ENCODE measurements at places on chromosomes 4 and X.

DNA sequence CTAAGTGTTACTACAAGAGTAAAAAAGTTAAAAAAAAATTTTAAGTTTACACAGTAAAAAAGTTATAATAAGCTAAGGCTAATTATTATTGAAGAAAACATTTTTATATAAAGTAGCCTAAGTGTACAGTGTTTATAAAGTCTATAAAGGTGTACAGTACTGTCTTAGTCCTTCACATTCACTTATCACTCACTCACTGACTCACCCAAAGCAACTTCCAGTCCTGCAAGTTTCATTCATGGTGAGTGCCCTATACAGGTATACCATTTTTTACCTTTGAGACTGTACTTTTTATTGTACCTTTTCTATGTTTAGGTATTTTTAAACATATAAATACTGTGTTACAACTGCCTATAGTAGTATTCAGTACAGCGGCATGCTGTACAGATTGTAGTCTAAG lies 74.2 kb downstream of the TMEM165 start:
- no peak for DNase-seq

DNA sequence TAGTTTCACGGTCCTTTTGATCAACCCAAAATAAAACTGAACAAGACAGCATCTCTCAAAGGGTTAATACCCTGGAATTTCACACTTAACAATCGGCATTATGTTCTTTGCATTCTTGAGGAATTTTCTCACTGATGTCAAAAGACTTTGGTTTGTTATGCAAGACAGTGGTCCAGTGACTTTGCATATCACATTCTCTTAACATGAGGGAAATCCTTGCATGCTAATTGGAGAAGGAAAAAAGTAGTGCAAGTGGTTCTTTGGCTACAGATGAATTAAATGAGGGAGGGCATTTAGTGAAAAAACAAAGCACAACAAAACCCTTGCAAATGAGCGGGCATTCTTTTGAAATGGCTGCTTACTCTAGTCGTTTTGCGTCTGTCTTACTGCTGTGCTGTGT lies 105.1 kb upstream of the LIMCH1 start:
- DNase-seq = no peak

DNA sequence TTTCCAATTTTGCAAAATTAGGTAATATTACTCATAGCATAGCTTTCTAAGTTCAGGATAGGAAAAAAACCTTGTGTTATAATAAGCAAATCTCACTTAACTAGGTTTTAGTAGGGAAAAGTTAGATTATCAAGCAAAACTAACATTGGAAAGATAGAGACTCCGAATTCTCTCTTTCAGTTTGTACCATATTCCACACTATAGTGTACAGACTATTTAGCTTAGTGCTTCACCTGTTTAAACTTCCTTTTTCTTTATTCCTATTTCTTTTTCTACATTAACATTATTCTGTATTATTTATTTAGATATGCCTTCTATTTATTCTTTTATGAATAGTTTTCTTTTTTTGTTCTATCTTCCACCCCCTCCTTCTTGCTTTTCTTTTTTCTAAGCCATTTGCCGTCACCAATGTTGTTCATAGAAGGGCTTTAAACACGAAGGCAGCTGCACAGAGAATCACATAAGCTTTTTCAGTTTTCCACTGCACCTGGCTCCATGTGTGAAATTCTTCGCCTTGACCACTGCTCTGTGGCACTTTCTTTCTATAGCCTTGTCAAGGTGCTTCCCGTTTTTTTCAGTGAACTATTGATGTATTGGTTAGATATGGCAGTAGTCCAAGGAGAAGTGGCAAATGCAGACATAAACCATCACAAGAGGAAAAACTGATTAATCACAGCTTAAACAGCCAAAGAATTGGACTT lies 8.5 kb downstream of the PCDH10 start:
- DNase-seq = no peak

DNA sequence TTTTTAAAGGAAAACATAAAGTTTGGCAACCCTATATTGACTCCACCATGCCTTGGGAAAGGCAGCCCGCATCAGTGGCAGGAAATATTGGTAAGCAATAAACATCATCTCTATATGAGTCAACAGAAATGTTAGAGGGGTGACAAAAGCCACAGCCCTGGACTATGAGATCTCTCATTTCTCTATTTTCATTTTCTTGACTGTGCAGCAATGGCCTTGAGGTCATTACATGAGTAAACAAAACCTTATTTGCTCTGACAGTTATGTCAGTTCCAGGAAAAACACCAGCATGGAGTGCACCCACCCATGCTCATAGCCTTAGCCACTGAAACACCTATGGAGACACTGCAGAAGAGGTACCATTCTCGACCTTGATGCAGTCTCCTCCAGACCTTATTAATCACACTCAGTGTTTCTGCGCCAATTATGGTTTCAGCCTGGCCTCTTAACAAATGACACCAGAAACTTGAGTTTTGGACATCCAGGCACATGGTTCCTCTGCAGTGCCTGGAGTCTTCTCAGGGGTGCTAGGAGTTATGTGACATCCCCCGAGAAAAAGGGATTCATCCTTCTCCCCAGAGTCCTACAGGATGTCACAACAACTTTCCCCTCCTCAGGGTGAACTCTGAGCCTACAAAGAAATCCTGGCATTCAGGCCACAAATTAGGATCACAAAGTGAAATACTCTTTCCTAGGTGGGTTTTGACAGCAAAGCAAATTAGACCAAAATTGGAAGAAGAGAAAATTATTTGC lies 16.0 kb upstream of the HPGD start:
- no peak for DNase-seq

GRCh38 chr4:111748157-111748556 lies 397.1 kb upstream of the FAM241A start:
- DNase-seq = no peak

GRCh38 chr4:183670960-183671555 lies 12.0 kb downstream of the TRAPPC11 start:
- no peak for DNase-seq

DNA sequence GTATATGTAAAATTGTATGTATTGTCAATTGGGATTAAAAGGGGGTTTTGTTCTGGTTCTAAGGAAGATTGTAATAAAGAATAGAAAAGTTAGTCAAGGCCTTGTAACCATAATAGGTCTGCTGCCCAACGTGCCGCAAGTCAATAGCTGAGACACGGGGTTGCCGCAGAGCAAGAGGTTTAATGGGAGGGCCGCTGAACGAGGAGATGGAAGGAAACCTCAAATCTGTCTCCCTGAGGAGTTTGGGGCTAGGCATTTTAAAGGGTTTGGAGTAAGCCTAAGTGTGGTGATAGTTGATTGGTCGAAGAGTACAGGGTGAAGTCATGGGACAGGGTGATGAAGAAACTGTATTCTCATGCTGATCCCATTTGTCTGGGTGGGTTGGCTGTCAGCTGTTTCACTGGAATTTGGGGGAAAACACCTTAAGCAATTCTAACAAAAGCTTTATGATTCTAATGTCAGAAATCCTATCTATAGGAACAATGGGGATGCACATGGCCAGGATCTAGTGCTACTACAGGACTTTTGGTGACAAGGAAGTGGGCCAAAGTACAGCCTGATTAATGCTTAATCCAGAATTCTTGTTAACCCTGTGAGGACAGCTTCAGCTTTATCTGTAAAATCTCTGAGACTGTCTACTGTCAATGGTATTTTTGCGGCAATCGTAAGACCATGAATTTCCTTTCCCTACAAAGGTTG lies 86.9 kb downstream of the RELL1 start:
- no peak for DNase-seq

DNA sequence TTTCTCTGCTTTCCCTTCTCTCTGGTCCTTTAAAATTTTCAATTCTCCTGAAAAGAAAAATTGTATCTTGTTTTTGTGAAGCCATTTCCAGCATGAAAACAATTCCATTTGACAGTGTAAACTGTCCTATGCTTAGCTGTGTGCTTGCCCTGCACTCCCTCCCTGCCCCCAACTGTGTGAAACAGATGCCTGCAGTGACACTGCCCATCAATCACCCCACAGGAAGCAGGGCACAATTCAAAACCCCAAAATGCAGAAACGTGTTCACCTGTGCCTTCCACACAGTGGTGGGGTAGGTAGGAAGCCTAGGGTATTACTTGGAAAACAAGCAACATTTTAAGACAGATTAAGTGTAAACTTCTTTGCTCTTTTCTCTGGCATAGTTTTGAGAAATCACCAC lies 6.2 kb upstream of the FHDC1 start:
- no peak for DNase-seq

DNA sequence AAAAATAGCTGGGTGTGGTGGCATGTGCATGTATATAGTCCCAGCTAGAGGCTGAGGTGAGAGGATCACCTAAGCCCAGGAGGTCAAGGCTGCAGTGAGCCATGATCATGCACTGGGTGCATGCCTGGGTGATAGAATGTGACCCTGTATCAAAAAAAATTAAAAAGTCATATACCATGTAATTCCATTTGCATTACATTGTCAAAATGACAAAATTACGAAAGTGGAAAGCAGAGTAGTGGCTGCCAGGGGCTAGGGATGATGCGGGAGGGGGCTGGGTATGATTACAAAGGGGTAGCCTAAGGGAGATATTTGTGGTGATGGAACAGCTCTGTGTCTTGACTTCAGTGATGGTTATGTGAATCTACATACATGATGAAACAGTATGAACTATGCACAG lies 97.8 kb downstream of the KDR start:
- no peak for DNase-seq

DNA sequence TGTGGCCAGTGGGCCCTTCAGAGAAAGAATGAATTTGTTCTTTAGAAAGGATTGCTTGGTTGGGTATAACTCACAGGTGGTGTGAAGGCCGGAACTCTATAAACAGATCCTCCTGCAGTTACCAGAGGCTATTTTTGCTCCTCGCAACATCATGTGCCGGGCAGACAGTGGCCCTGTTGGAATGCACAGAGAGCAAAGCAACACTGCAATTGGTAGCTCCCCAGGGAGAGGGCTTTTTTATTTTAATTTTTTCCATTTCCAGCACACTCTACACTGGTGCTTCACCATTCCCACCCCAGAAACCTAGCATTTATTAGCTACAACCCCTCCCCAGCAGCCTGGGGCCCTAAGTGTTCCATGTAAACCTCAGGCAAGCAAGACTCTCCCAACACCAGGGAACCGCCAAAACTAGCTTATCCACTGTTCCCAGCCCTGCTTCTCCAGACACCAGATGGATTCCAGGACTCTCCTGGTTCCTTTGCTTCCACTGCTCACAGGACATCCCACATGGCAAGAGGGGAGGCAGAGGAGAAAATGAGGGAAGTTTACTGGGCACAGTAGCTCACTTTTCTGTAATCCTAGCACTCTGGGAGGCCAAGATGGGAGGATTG lies 75.1 kb upstream of the TMEM164 start:
- DNase-seq = no peak

- DNase-seq = no peak
Measured at GRCh38 chr4:21692241-21692640, 256.3 kb downstream of the KCNIP4 start.

- DNase-seq = no peak
Measured at GRCh38 chr4:35238793-35239192, 1005.5 kb downstream of the ARAP2 start.

GRCh38 chrX:35800474-35800873 lies 2.3 kb downstream of the MAGEB16 start:
- no peak for DNase-seq

- DNase-seq = no peak
Measured at GRCh38 chr4:137739391-137739790, 207.1 kb upstream of the PCDH18 start.

DNA sequence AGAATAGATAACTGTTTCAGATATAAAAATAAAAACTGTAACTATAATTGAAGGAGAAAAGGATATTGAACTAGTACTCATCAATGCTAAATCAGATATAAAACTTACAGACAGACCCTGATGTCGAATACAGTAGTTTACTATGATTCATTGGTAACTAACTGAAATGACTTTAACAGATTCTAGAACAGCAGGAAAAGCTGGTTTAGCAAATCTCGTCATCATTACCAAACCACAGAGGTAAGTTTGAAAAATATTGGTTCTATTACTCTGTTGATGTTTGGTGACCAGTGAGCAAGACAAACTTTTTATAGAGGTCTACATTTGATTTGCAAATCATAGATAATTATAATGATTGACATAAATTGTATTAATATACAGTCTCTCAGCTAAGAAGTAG lies 551.4 kb upstream of the ADGRL3 start:
- DNase-seq = no peak

DNA sequence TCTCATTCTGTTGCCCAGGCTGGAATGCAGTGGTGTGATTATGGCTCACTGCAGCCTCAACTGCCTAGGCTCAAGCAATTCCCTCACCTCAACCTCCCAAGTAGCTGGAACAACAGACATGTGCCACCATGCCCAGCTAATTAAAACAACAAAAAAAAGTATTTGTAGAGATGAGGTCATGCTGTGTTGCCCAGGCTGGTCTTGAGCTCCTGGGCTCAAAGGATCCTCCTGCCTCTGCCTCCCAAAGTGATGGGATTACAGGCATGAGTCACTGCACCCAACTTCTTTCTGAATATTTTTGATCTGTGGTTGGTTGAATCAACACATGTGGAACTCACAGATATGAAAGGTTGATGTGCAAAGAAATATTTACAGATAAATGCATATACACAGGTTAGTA lies 18.5 kb upstream of the SEPTIN11 start:
- DNase-seq = no peak

DNA sequence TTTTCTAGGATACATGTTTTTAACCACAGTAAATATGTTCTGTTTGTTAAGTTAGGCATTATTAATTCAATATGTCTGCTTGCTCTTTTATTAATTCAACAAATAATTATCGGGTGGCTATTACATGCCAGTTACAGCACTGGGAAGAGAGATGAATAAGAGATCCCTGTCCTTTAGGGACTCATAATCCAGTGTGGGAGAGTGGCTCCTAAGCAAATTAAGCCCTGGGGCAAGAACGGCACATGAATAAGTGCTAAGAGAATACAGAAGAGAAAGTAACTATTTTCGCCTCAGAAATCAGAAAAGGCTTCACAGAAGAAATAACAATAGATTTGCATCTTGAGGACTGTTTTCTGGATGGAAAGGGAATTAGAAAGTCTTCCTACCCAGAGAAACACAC lies 236.7 kb downstream of the NR3C2 start:
- DNase-seq = no peak

DNA sequence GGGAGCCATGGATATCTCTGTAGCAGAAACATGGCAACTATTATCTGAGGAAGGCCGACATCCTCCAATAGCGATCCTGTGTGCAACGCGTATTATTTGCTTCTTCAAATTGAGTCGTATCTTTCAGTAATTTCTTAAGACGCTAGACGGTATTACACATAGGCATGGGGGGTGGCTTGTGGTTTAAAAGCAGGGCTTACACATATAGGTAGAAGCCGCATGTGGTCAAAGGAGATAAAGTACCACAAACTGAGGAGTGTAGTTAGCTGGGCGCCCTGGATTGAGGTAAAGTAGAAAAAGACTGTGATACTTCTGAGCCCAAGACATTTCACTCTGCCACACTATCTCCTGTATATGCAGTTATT lies 94.6 kb downstream of the SORBS2 start:
- no peak for DNase-seq

GRCh38 chr4:73713650-73714049 lies 26.7 kb upstream of the CXCL8 start:
- DNase-seq = no peak

DNA sequence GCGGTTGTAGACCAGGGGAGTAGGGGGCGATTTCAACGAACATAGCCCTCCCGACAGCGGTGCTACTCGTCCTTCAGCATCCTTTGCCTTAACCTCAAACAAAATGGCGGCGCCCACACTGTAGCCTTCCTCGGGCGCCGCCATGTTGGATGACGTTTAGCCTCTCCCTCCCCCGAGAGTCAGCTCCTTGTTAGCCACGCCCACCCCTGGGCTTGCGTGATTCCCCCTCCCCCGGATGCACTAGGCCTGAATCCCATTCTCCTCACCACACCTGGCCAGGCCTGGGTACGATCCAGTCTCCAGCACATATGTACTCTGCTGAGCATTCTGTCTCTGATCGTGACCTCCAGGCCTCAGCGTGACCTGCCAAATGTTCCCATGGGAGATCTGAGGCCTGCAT lies 49.0 kb upstream of the ZNF157 start:
- DNase-seq = no peak

Data from activated T-cell treated with anti-CD3 and anti-CD28 coated beads for 48 hours (primary cell).